ENCODE measurements at places on chromosomes 1 and 21. TPM values are rescaled to one million over a fixed set of nuclear protein-coding genes. Genes with fewer than 3 reads are reported as not detected.

The AMPD1 gene
- total RNA-seq = not detected

The WNT9A gene
- 2.8 TPM for total RNA-seq

The CDC7 gene
- 21.0 TPM for total RNA-seq

The LCE2A gene
- total RNA-seq = not detected

The PDZK1 gene
- 0.31 TPM for total RNA-seq

The MMP23B gene
- 0.63 TPM for total RNA-seq

The S100A2 gene
- total RNA-seq = not detected

The ZNF695 gene
- 11.9 TPM for total RNA-seq

The PSMB4 gene
- 224 TPM for total RNA-seq

The ARMH1 gene
- total RNA-seq = 10.6 TPM

The PDE9A gene
- 40.4 TPM for total RNA-seq

The FAAH gene
- 36.0 TPM for total RNA-seq
